DMS79 treated with DMSO at 0.1 percent for 48 hours (cell line): ENCODE measurements at places on chromosomes 16 and 17.
A peak's percentile ranks its signal among the peaks of the same experiment; 100 is the strongest.

DNA sequence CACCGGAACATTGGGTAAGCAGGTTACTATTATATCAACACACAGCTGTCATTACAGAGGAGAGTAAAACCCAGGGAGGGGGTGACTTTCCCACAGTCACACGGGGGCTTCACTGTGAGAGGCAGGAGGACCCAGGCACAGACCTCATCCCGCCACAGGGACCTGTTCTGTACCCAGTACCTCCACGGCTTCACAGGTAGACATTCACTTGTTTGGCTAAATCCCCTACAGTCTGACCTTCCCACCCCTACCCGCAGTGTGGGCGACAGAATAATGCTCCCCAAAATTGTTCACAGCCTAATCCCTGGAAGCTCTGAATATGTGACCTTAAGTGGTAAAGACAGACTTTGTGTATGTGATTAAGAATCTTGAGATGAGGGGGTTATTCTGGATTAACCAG lies 16.5 kb downstream of the LITAF start:
- no peak for DNase-seq

GRCh38 chr17:30824356-30825145 lies at the start of gene CRLF3:
Gene CRLF3, minus strand, starts transcription at chr17:30824692. Its CDS starts 41 bp downstream, at chr17:30824651.
- DNase-seq = peak; percentile 75

DNA sequence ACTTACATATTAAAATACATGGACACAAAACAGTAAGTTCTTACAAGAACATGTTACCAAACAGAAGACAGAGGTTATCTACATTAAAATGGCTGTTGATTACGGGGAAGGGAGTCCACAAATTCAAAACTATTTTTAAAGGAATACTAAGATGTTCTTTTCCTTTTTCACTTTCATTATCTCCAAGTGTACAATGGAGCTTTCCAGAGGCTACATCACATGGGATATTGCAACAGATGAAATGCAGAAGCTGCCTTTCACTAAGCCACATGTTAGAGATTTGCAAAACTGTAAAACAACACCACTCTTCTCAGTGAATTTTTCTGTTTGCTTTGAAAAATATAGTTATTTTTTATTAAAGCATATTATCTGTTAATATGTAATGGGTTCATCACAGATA lies 53.6 kb downstream of the XPO6 start:
- DNase-seq = no peak

DNA sequence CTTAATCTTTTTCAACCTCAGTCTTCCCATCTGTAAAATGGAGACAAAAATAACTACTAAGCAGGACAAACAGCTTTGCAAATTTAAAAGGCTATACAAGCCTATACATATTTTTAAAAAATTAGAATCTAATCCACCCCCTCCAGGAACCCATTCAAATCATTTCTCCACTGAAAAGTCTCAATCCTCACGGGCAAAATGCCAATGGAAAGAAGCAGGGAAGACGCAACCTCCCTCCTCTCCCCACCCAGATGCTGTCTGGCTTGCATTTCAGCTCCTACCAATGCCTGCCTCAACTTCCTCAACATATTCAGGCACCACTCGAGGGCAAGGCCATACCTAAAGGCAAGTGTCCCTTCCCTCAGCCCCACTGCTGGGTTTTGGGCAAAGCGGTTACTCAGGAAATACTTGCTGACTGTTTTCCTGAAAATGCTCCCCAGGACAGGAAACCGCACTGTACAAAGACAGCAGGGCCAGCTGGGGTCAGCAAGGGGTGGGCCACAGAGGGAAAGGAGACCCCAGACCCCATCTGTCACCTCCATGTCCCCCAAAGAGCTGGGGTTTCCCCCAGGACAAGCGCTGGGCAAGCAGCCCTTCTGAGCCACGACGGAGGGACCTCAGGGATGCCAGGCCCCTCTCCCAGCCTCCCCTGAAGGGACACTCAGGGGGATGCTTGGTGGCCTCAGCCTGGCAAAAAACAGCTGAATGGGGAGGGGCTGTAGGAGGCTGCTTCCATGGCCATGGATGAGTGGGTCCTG lies 47.7 kb upstream of the DOC2B start:
- no peak for DNase-seq

DNA sequence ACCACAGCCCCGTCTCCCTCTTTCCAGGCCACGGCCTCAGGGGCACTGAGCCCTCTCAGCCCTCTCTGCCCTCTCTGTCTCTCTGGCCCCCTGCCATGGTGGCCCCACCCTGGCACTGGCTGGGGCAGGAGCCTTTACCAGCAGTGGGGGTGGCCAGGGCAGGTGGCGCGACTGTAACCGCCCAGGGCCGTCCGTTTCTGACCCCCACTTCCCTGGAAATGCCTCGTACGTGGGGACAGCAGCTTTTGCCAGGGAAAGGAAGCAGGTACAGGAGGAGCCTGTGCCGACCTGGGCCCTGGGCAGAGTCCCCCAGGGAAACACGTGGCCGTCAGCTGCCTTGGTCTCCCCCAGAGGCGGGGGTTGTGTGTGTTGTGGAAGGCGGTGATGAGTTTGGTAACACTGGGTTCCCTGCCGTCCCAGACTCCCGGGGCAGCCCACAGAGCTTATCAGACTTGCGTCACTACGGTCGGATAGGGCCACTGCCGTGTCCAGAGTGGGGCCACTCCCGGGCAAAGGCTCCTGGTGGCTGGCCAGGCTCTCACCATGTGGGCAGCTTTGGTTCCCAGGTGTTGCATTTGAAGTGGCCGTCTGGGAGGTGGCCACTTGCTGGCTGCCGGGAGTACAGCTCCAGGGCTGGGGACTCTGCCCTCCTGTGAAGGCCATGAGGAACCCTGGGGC lies 249.3 kb upstream of the CIBAR2 start:
- no peak for DNase-seq

DNA sequence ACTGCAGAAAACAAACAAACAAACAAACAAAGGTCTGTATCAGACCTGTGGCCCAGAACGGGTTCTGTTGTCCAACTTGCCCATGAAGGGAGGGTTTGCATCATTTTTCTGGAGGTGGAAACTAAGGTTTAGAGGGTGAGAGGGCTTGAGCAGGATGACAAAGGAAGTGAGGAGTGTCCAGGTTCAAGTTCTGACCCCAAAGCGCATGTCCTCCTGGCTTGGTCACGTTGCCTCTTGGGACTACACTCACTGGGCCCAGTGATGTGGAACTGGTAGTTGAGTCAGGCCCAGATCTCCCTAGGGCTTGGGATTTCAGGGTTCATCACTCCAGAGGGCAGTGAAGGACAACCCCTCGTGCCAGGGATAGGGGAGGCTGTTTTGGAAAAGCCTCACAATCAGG lies 1.8 kb downstream of the SREBF1 start:
- no peak for DNase-seq

- DNase-seq = no peak
Observed at GRCh38 chr17:42188749-42189650, 3.7 kb upstream of the HCRT start.

DNA sequence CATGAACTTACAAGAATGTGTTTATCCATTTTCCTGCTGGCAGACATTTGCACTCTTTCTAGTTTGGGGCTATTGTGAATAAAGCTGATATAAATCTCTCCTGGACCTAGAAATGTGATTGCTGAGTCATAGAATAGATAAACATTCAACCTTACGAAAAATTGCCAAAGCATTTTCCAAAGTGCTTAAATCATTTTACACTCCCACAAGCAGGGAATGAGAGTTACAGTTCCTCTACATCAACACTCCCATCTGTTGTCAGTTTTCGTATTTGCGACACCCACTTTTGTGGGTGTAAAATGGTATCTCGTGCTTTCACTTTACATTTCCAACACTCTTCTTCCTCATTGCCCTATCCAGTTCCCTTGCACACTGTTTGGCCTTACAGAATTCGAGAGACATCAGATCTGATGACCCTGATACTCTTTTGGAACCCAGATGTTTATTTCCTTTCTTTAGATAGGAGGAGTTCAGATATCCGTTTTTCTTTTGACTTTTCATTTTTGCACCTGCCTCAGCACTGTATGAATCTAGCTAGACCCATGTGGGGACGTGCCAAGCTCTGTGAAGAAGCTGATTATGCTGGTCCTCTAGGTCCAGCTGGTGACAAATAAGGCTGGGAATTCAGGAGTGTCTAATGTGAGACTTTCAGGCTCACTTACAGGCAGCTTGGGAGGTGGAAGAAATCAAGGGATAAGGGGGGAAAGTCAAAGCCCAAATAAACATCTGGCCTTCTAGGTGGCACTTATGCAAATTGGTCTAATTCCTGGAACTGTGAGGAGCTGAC lies 14.0 kb downstream of the SOX9 start:
- no peak for DNase-seq

DNA sequence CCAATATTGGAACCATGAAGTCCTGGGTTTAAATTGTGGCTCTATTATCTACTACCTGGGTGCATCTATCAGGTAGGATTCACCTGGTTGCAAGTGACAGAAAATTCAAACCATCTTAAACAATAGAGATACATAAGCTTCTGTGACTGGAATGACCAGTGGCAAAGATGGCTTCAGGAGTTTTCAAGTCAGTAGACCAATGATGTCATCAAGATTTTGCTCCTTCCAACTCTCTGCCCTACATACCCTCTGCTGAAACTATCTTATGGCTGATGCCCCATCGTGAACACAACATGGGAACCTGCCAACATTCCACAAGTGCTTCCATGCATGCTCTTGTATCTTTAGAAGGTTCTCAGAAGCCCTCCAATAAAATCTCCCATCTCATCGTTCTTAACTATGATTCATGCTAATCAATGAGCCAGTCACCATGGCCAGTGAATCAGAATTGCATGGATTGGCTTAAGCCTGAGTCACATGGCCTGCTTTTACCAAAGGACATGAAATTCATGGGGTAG lies 180.9 kb downstream of the GRIN2A start:
- DNase-seq = no peak

DNA sequence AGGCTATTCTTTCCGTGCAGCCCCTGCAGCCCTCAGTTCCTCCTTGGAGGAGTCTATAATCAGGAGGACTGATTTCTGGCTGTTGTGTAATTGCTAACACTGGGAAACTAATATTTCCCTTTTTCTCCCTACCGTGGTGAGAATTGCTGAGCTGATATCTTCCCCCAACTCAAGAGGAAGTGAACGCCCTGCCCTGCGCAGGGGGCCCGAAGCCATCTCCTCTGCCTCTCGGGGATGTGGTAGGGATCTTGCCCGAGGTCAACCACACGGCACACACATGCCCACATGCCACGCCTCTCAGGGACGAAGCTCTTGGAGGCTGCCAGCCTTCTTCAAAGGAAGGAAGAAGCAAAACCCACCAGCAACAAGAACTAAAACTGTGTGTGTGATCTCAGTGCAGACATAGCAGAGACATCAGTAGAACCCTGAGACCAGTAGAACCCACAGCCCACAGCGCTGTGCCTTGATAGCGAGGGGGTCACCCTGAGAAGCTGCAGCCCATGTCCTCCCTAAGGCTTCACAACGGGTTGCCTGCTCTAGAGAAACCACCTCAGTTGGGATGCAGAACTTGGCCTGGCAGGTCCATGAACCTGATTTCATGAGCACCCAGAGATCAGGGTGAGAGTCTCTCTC lies 8.9 kb upstream of the ULK2 start:
- DNase-seq = no peak

DNA sequence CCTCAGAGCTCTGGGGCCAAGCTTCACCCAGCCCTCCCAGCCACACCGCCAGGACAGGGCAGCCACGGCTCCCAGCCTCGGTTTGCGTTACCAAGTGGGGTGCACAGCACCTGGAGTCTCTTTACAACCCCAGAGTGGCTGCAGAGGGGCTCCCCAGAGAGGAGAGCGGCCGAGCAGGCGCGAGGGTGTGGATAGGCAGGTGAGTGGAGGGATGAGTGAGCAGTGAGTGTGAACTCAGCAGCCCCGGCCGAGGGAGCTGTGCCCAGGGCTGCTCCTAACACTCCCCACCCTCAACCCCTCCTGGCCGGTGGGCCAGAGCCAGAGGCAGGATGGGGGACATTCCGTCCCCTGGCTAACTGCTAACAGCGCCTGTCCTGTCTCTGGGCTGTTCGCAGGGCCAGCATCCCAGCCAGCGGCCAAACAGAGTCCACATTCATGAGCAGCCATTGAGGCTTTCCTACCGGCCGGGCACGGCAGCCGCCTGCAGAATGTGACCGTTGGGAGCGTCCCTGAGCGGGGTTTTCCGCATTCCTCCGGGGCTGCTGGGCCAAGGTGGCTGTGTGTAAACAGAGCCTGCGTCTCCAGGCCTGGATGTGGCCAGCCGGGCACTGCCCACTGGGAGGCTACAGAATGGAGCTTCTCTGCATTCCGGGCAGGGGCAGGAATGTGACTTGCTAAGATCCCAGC lies 5.3 kb downstream of the ZNF469 start:
- DNase-seq = no peak

DNA sequence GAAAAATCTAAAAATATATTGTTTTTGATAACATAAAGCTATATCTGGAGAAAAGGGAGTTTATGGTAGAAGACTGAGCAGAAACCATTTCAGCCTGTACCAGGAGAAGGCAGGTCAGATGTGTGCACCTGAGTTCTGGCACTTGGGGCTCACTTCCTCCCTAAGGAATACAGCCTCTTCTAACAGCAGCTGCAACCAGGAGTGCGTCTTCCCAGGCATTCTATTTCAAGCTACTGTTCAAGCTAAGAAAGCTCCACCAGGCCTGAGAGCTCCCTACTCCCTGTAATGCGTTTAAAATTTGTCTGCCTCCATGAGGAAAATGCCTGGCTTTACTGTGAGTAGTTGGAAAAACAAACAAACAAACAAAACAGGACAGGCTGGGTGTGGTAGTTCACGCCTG lies 96.1 kb downstream of the ZNF778 start:
- DNase-seq = peak; percentile 24

- no peak for DNase-seq
Observed at GRCh38 chr17:76296186-76296585, 11.9 kb downstream of the QRICH2 start.

- no peak for DNase-seq
Observed at GRCh38 chr16:24088767-24089166, 167.4 kb upstream of the CACNG3 start.

- DNase-seq = peak; percentile 80
Observed at GRCh38 chr16:52773026-52773425, 226.1 kb upstream of the TOX3 start.

DNA sequence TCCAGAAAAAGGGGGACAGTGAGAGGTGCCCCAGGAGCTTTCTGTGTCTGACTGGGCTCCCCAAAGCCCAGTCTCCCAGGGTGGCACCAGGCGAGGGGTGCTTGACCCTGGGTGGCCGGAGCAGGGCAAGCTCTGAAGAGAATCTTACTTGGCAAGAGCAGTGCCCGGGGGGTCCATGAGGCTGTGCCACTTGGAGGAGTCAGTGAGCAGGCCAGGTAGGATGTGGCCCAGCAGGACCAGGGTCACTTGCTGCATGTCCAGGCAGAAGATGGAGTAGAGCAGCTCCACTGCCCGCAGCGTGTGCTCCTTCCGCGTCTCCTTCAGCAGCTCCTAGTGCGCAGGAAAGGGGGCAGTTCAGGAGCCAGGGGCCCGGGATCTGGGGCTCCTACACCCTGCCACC lies 7.3 kb downstream of the CSF3 start:
- DNase-seq = no peak

DNA sequence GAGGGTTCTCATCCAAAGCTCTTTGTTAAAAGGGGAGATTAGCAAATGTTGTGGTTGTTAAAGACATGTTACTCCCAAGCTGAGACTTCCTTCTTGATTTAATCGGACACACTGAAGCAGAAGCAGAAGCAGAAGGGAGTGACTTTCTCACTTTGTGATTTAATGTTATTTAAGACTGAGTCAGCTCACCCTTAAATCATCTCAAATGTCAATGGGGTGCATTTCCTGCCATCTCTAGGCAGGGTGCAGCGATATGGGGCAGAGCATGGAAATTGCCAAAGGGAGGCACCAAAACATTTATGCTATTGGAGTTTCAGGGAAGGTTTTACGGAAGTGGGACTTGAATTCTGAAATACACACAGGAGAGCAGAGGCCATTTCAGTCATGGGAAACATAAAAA lies 283.6 kb downstream of the ABCC12 start:
- no peak for DNase-seq

- no peak for DNase-seq
Observed at GRCh38 chr17:50015146-50015545, 20.1 kb upstream of the DLX3 start.
